CD4-positive, alpha-beta T cell treated with Interleukin-1 beta for 1 hour (primary cell): ENCODE measurements at places on chromosomes 4 and X.

GRCh38 chrX:150239946-150240642, 123.0 kb upstream of the MAMLD1 start:
- no peak for DNase-seq

DNA sequence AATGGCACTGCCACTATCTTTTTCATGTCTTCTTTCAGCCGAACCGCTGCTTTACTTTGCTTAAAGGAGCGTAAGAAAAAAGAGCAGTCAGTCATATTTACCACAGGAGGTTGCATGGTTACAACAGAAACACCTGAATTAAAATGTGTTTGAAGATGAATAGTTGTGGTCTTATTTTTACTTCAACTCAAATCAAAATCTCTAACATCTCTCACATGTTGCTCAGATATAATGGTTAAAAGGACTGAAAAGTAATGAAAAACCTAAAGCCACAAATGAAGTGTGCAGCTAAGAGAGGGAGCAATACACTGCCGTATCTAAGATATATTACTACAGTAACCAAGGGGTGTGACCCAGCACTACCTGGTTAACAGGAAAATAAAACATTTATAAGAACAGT, 27.4 kb downstream of the FAM13A start:
- DNase-seq = no peak

DNA sequence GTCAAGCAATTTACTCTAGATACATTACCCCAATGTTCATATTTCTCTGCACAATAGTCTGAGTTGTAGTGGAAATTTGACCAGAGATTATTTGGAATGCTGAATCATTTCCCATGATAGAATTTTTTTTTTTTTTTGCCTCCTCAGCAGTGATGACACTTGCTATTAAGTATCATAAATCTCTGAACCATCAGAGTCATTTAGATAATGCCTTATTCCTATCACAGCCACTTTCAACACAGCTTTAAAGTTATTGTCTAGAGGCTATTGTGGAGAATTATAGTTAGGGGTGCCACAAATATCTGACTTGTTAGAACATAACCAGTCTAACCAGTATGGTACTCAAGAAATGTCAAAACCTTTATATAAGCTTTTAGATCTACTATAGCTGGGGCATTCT, 79.8 kb downstream of the LCORL start:
- no peak for DNase-seq

- no peak for DNase-seq
Observed at GRCh38 chrX:111928456-111928855, 52.5 kb downstream of the TRPC5OS start.
